ENCODE measurements at places on chromosomes 11 and 22. TPM values are rescaled to one million over a fixed set of nuclear protein-coding genes. Genes with fewer than 3 reads are reported as not detected.

Gene CHRM4
- 0.51 TPM for total RNA-seq

Gene PLEKHA7
- 23.9 TPM for total RNA-seq

Gene GGT5
- 2.9 TPM for total RNA-seq

GRCh38 chr22:30159561-30160353, 79.5 kb downstream of the HORMAD2 start:
- no peak for DNase-seq

- DNase-seq, result no peak
Measured at GRCh38 chr22:40310768-40311120, 35.6 kb upstream of the ADSL start.
